Effector memory CD8-positive, alpha-beta T cell (primary cell): ENCODE measurements at places on chromosomes 5 and 9.

- DNase-seq, result no peak
These were observed 202.7 kb downstream of the SPATA31D1 start for GRCh38 chr9:82191082-82191770.

DNA sequence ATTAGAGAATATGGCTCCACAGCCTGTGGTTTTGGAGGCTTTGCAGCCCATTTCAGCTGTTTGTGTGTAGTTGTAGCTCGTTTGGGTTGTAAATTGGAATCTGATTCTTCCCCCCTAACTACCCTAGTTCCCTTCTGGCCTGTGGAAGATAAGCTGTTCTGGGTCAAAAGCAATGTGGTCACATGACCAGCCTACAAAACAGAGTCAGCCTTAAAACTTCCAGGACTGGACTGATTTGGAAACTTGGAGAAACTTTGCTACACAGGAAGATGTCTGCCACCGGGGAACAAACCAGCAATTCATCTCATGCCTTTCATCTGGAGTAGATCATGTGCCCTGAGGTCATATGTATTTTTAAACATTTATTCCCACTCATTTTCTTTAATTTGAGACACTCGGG is 83.8 kb downstream of the DAPK1 start:
- no peak for DNase-seq

DNA sequence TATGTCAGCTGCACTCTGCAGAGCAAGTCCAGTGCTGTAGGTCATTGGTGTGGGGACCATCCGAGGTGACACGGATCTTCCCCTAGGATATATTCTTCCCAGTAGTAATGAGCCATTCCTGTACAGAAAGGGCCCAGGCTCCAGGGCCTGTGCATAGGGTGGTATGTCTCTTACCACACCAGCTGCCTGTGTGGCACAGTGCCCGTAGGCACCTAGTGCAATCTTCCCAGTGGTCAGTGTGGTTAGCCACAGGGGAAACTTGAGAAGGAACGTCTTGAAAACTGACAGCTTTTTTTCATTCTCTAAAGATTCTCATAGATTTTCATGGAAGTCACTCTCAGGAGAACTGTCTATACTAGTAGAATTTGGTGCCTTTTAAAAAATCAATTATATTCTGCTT is 39.8 kb downstream of the CYSTM1 start:
- DNase-seq, result no peak

DNA sequence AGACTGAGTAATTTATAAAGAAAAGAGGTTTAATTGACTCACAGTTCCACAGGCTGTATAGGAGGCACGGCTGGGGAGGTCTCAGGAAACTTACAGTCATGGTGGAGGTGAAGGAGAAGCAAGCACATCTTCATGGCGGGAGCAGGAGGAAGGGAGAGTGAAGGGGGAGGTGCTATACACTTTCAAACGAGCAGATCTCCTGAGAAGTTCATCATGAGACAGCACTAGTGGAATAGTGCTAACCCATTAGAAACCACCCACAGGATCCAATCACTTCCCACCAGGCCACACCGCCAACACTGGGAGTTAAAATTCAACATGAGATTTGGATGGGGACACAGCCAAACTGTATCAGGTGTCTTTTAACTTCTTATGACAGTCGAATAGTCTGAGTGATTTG is 1459.3 kb upstream of the ACO1 start:
- DNase-seq, result no peak

GRCh38 chr5:156497804-156498208 is 170.8 kb downstream of the SGCD start:
- no peak for DNase-seq

GRCh38 chr5:102843997-102844396 is 88.9 kb downstream of the PAM start:
- no peak for DNase-seq

GRCh38 chr9:17134396-17135294 is at the start of gene CNTLN:
Gene CNTLN (plus strand): TSS chr9:17135040. CDS start chr9:17135066, 26 bp downstream.
- DNase-seq, result no peak

DNA sequence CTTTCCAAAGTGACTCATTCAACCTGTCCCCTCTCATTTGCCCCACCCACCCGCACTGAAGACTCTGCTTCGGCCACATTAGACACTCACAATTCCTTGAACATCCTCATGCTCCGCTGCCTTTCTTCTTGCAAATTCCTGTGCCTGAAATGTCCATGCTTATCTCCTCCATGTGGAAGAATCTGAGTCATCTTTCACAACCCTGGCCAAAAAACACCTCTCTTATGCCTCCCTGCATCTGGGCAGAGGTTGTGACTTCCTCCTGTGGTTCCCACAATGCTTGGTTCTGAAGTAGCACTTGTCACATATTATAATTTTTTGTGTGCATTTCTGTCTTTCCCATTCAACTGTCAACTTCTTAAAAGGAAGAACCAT is 238.6 kb downstream of the ENC1 start:
- DNase-seq, result no peak

- DNase-seq, result no peak
These were observed 654 bp downstream of the RANBP6 start for GRCh38 chr9:6014670-6015270.

- DNase-seq, result no peak
These were observed 95.3 kb upstream of the PITX1 start for GRCh38 chr5:135129307-135129706.

GRCh38 chr9:27618066-27618465 is 44.8 kb upstream of the C9orf72 start:
- DNase-seq, result no peak

DNA sequence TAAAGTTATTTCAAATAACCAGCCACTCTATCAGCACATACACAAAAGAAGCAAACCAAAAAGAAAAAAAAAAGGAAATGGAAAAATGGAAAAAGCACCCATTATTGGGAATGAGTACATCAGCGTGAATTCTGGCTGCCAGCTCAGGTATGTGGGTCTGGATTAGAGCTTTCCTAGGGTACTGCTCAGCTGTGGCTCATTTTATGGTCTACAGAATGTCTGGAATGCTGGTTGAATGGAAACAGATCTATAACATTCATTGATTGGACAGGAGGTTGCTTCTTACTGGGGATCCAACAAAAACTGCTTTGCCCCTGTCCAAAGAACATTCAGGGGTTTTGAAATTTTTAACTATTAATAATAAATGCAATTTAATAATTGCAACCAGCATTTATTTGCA is 3.9 kb upstream of the CAST start:
- DNase-seq, result no peak

DNA sequence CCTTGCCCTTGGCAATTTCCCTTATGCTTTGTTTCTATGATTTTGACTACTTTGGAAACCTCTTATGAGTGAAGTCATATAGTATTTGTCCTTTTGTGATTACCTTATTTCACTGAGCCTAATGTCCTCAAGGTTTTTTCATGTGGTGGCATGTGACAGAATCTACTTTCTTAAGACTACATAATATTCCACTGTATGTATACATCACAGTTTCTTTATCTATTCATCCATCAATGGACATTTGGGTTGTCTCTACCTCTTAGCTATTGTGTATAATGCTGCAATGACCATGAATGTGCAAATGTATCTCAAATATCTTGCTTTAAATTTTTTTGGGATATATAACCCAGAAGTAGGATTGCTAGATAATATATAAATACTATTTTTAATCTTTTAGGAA is 96.4 kb upstream of the ALDH1A1 start:
- DNase-seq, result no peak

GRCh38 chr5:306011-306805 is 15.3 kb upstream of the AHRR start:
- no peak for DNase-seq

DNA sequence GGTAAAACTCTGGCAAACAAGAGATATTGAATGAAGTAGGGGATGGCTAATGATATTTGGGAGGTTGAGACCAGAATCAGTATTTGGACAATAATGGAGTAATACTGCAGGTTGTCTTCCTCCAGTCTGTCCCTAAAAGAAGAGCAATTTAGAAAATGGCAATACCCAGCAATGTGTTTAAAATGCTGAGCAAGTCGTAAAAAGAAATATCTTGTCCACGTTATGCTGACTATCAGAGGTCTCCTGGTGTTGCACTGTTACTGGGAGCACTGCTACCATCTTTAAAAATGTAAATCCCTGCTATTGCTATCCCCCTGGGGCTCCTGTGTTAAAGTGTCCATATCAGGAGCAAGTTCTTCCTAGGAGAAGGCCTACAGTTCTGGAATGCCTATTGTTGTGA is 10.4 kb downstream of the CYSTM1 start:
- DNase-seq, result no peak

DNA sequence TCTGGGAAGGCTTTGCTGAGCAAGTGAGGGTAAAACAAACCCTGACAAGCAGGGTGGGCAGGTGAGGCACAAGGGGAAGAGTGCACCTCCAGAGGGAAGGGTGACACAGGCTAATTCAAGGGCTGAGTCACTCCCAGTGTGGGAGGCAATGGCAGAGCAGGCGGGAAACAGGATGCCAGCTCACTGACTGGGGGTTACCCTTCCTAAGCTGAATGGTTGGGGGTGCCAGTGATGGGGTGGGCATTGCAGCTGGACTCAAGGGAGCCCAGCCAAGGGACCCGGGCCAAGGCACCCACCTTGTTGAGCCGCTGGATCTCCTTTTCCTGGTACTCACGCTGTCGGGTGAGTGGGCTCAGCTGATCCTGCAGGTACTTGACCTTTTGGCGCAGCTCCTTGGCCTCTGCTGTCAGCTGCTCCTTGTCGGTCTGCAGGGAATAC is 18.4 kb downstream of the GPX3 start:
- DNase-seq, result no peak

DNA sequence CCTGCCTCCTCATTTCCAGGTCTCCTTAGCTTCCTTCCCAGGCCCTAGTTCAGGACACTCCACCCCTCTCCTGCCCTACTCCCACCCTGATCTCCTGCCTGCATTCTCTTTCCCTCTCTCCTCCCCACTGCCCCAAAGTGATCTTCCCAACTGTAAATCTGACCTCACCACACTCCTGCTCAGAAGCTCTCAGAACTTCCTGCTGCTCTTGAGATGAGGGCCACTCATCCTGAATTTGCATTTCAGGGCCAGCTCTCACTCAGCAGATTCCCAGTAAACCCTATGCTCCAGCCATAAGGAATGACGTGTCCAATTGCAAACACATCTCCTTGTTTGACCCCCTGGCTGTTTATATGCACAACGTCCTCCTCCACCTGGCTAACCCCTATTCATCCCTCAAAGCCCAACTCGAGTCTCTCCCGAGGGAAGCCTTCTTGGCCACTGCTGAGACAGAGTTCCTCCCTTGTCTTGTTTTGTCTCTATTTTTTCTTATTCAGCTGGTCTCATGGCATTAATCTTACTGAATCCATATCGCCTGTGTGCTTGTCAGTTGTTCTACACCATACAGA is 95.0 kb downstream of the NSG2 start:
- DNase-seq, result no peak

DNA sequence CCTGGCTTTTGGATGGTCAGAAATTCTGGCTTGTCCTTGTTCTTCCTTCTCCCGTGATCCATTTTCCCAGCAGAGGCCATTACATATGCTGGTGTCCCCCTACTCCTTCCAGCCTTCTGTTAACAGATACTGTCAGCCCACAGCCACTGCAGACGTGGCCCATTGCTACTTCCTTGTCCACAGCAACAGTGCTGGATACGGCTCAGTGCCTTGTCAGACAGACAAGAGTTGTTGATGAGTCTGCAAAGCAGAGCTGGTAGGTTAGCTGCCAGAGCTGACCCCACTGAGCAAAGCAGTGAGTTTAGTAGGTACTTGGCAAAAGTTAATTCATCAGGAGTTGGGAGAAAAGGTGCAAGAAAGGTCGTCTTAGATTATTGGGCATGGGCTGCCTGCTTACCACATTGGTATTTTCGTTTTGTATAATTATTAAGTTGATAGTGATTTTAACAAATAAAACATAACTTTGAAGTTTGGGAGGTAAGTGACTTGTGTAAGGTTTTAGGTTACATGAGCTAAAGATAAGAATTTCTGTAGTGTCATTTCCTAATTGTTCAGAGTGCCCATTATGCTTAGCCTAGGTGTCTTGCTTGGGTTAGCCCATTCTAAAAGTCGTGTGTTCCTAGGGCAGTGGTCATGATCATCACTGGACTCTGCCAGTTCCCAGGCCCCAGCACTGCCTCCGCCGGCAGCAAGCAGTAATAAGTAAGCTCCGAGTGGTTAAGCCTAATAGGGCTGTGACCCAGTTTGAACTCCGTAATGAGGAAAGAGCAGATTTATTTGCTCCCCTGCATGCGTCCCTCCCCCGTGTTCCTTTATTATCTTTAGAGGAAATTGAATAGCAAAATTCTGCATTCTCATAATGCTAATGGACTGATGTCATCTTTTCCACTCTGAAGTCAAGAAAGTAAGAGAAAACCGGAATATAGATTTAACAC is 292.0 kb downstream of the FANCC start:
- DNase-seq, result no peak

GRCh38 chr9:107703651-107704050 is 214.1 kb upstream of the KLF4 start:
- no peak for DNase-seq

- DNase-seq, result no peak
These were observed 28.3 kb downstream of the LRRC70 start for GRCh38 chr5:62606878-62607277.

- no peak for DNase-seq
These were observed 1.3 kb downstream of the MED10 start for GRCh38 chr5:6376974-6377520.

- DNase-seq, result no peak
These were observed 45.2 kb downstream of the NEK6 start for GRCh38 chr9:124302921-124303320.

GRCh38 chr9:112384690-112385089 is 4.8 kb downstream of the HSDL2 start:
- DNase-seq, result no peak

DNA sequence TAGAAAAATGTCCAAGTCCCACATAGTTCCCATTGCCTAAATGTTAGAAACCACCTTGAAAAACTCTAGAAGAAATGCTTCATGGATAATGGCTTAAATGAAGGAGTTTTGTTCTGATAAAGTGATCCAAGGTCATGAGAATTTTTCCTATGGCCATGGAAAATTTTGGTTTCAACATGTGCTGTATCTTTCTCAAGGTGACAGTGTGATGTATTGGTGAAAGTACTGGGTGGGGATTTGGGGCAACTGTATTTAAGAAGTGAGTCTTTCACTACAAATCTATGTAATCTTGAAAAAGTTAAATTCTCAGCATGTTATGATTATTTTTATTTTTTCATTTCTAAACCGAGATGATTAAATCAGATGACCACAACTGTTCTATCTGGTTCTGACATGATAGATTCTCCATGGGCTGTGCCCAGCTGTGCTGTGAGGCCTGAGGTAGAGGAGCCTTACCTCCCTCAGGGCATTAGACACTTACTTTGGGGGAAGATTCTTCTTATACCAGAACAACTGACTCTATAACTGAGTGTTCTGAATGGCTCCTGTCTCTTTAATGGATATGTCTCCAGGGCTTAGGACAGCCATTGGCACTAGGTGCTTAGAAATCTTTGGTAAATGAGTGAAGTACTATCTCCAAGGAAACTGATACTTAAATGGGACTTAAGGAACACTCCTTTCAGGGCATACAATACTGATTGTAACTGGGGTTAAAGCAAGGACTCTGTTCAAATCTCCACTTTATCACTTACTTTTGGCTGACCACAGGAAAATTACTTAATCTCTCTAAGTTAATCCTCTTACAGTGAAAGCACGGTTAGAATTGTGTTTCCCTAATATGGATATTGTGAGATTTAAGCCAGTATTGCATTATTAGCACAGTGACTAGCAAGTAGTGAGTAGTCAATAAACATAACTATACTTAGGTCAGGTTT is 397.4 kb upstream of the MEF2C start:
- DNase-seq, result no peak

GRCh38 chr5:52989025-52989780 is at the start of gene ITGA2:
Gene ITGA2 (plus strand): TSS chr5:52989352. CDS start chr5:52989469, 117 bp downstream.
- peak; percentile 4 for DNase-seq
